Stimulated activated memory B cell treated with anti-CD40 and anti-IgM and Interleukin-4, amounts not matched to agents 10 μg/mL and 1 μg/mL and 100 μg/mL, for 72 hours (primary cell): ENCODE measurements at places on chromosomes 5 and 9.

DNA sequence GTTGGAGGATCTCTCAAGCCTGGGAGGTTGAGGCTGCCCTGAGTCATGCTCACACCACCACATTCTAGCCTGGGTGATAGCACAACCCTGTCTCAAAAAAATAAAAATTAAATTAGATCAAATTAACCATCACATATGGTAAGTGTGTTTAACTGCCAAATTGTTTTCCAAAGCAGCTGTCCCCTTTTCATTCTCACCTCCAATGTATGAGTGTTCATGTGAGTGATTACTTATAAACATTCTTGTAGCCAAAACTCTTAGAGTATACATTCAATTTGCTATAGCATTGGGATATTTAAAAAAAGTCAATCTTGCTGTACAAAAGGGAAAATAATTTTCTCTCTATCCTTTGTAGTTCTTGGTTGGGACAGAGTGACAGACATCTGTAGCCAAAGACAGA lies 53.4 kb upstream of the SNAPC3 start:
- ATAC-seq: no peak

GRCh38 chr5:90747175-90747574 lies 188.6 kb downstream of the ADGRV1 start:
- no peak for ATAC-seq

- ATAC-seq: no peak
These were observed 149.3 kb downstream of the RGS3 start for GRCh38 chr9:113612828-113613227.

DNA sequence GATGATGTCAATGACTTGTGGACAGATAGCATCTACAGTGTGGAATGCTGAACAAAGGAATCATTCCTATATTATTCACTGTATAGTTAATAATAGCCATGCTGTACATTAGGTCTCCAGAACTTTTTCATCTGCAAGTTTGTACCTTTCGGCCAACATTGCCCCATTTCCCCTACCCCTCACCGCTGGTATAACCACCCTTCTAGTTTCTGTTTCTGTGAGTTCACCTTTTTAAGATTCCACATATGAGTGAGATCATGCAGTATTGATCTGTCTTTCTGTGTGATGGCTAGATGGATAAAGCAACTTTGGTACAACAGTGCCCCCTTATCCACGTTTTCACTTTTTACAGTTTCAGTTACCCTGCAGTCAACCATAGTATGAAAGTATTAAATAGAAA lies 18.8 kb upstream of the ALDH1B1 start:
- no peak for ATAC-seq

DNA sequence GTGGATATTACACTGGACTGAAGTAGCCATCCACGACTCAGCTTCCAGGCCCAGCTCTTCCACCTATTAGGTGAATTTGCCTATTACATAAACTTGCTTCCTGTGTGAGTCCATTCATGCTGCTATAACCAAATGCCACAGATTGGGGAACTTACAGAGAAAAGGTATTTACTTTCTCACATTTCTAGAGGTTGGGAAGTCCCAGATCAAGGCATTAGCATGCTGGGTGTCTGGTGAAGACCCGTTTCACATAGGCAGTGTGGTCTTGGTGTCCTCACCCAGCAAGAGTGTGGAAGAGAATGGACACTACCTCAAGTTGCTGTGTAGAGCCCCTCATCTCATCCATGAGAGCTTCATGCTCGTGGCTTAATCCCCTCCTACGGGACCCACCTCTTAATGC lies 282.6 kb downstream of the IRX1 start:
- no peak for ATAC-seq

- no peak for ATAC-seq
These were observed 554.8 kb downstream of the BNC2 start for GRCh38 chr9:16315720-16316119.

DNA sequence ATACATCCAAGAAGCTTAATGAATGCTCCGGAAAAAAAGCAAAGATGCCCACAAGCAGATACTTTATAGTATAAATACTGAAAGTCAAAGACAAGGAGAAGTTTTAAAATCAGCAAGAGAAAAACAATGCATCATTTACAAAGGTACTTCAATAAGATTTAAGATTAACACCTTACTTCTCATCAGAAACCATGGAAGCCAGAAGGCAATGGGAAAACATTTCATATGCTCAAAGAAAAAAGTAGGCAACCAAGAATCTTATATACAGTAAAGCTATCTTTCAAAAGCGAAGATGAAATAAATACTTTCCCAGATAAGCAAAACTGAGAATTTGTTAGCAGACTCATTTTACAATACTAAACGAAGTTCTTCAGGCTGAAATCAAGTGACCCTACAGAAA lies 51.1 kb downstream of the ABHD17B start:
- no peak for ATAC-seq

DNA sequence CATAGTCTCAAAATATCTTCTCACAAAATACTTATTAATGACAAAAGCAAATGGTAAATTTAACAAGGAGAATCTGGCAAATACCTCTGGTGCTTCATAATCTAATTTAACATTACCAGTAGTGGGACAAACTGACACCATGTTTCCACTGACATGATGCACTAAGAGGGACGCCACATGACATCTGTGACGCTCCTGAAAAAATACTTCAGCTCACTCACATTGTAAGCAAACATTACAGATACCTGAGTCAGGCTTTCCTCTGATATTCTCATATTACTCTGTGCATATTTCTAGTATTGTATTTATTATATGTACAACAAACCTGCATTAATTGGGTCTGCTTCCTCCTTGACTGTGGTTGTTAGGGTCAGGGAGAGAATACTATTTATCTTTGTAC lies 56.7 kb upstream of the OSMR start:
- no peak for ATAC-seq

DNA sequence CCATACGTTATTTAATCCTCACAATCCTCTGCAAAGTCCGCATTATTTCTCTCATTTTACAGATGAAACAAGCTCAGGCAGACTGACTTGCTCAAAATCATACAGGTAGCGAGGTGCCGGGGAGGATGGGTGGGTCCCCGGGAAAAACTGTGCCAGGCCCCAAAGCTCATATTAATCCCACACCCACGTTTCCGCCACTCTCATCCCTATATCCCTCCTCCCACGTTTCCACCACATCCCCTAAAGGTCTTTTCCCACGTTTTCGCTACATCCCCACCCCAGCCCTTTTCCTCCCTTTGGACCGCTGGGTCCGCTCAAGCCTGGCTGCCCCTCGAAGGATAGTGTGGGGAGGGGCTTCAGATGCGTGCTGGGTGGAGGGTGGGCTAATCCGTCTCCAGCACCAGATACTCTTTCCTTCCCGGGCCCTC lies 434 bp upstream of the FSD1L start:
- no peak for ATAC-seq

DNA sequence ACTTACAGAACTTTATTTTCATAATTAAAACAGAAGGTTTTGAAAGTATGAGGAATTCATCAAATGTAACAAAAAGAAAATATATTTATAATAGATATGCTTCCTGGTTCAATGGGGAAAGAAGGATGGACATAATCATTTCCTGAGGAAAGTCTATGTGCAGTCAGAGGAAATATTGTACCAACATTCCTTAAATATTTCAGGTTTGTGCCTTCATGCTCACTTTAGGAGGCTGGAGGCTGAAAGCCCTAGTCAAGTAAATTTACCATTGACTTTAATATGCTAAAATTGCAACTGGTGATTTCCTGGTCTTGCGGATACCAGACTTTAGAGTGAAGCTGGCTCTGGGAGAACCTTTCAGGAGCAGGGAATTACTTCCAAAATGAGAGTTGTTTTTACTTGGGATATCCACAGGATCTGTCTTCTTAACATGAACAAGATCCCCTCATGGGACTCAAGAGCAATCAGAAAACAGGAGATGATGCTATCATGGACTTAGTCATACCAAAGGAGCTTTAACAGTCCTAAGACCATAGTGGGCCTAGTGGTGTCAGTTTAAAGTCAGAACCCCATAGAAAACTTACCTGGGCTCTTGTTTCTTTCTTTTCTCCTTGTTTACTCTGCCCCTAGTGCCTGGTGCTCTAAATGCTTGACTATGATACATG lies 762.8 kb upstream of the GRAMD2B start:
- ATAC-seq: no peak

GRCh38 chr5:145764325-145764724 lies 70.8 kb downstream of the PRELID2 start:
- no peak for ATAC-seq

GRCh38 chr9:135498381-135499126 lies 1.9 kb upstream of the MRPS2 start:
- ATAC-seq: no peak

DNA sequence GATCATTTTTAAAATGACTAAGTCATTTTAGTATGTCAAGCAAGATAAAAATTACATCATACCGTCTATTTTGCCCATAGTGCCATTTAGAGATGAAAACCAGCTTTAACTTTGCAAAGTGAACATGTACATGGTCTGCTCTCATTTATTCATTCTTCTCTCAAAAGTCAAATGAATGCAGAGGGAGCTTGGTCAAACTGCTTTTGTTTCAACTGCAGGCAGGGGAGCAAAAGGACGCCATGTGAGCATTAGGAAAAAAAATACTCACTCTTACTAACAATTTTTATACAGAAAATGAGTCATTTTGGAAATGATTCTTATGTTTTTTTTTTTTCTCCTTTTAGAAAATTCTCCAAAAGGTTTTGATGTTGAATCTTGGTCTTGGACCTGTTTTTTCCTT lies 15.7 kb downstream of the SCGB3A1 start:
- no peak for ATAC-seq

DNA sequence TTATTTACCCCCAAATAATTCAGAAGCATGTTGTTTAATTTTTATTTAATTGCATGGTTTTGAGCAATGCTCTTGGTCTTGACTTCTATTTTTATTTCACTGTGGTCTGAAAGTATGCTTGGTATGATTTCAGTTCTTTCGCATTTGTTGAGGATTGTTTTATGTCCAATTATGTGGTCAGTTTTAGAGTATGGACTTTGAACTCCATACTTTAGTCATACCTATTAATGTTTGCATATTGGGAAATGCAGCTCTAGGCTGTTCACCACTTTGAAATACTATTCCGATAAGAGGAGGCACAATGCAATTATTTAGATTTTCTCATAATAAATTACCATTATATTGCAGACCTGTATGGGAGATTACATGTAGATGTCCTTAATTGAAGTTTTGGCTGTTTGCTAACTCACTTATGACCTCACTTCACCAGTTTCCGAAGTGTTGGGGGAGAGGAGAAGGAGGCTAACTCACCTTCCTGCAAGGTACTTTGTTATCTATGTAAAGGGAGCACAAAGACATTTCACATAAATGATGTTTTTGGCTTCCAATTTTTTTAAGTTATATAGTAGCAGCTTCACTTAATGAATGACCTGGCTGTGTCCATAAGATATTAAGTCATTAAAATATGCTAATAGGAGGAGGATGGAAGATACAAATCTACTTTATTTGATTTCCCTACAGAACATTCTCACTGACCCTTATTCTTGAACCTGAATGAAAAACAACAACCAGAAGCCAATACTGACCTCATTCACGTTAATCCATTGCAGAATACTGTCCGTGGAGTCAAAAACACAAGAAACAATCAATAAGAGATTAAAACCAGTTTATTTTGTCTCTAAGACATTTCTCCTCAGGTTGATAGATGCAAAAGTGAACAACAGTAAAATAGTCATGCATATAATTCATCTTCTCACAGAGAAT lies 970.3 kb upstream of the ARRDC3 start:
- no peak for ATAC-seq

DNA sequence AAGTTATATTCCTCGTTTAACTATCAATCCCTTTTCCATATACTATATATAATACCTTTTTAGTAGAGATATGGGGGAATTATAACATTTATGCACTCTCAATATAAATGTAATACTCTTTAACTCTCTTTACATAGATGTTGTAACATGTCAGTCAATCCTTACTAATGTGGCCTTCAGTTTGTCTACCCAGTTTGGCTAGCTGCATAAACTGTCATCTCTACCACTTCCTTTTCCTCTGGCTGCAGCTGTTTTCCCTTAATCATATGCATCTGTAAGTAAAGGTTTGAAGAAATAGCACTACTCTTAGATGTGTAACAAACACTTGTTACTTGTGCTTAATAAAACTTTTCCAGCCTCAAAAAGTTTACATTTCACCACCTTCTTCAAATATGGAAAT lies 13.4 kb downstream of the ABHD17B start:
- peak; percentile 61 for ATAC-seq

DNA sequence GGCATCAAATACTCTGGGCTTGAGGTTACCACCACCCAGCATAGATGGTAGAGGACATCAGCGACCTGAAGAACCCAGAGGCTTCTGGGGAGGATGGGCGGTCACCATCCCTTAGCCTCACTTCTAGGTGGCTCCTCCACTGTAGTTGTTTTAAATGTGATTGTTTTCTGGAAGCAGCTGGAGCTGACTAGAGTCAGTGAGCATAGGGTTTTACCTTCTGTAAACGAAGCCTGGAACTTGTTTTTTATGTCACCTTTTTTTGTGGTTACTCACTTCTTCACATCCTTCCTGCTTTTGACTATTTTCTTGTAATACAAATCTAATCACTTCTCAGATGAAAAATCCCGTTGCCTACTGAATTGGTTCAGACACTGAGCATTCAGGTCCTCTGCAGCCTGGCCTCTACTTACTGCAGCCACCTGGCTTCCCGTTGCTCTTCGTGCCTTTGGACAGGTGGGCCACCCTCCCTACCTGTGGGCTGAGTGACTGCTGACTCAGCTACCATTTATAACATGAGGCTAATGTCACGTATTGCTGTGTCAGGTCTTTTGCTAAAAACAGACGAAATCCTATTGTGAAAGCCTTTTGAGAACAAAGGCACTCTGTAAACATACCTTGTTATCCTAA lies 167.8 kb downstream of the MAN2A1 start:
- ATAC-seq: no peak

DNA sequence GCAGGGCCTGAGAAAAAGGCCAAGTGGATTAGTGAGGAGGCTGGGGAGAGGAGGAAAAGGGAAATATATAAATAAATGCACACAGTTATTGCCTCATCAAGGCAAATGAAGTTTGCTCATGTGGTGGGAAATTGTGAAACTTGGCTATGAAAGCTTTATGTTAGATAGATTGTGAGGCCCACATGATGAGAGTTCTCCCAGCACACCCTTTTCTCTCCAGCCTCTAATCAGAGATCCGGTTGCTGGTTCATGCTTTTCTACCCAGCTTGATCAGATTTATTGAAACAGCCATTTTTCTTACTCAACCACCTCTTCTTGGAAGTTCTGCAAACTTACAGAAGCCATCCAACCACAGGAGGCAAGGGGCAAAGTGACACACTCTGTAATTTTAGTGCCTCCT lies 125.8 kb upstream of the KLF4 start:
- ATAC-seq: no peak

- no peak for ATAC-seq
These were observed 38.9 kb downstream of the DAB2IP start for GRCh38 chr9:121690316-121690715.

GRCh38 chr5:136205061-136205702 lies 12.2 kb upstream of the SMIM32 start:
- no peak for ATAC-seq
